ENCODE measurements at places on chromosomes 1 and 21. TPM values are rescaled to one million over a fixed set of nuclear protein-coding genes. Genes with fewer than 3 reads are reported as not detected.

DNA sequence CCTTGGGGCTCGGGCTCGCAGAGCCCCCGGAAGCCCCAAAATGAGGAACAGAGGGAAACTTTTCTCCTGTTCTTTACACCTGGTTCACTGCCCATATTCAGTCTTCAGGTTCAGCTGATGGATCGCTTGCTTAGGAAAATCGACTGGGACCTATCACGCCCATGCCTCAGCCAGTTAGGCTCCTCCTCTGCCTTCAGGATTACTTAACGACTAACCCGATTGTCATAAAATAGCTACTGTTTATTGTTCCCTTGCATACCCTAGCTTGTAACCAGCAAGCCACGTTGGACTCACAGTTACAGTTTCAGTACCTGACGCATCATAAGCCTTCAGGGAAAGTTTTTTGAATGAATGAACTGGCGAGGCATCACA is 692 bp downstream of the TARDBP start:
- no peak for DNase-seq

DNA sequence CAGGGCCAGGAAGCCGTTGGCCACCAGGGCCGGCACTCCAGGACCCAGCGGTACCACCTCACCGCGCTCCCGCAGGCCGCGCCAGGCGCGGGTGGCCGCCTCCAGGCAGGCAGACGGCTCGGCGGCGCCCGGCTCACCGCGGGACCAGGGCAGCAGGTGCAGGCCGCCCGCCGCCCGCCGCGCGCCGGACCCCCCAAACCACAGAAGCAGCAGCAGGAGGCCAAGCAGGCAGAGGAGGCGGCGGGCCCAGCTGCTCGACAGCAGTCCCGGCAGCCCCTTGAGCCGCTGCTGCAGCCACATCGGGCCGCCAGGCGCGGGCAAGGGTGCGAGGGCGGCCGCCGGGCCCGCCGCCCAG is 312 bp downstream of the KIAA2013 start:
- DNase-seq: no peak

DNA sequence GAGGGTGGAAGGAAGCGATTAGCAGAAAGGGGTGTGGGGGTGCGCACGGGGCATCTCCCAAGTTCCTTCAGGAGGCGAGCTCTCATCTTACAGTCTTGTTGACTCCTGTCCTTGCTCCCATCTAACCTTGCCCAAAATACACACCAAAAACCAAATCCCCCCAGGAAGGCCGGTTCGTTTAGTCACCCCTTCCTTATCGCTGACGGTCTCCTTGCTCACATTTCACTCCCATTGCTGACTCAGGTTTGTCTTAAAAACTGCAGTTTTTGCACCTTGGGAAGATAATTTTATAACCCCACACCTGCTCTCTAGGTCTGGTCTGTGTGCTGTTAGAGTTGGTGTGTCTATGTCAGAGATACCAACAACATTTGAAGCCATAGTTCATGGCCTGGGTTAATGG is 68.1 kb upstream of the F3 start:
- DNase-seq: no peak

GRCh38 chr1:46001081-46001785 is 131.2 kb downstream of the PIK3R3 start:
- peak; percentile 33 for DNase-seq

- DNase-seq: peak; percentile 93
Observed at GRCh38 chr1:26145041-26145959, 13.6 kb upstream of the FAM110D start.

DNA sequence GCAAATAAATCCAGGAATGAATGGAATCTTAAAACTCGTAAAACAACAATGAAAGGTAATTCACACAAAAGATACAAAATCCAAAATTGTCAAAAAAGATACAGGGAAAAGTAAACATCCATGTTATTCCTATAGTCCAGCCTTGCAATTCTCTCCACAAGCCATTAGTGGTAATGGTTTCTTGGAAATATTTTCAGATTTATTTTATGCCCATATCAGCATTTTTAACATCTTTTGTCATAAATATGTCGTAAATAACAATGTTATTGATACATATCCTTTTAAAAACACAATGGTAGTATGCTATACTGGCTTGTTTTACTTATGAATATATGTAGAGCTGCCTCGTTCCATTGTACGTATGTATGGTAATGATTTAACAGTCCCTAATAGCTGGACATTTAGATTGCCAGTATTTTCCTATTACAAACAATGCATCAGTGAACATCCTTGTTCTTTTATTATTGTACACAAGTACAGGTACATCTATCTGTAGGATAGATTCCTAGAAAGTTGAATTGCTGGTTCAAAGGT is 30.6 kb downstream of the DNTTIP2 start:
- DNase-seq: no peak

- DNase-seq: no peak
Observed at GRCh38 chr21:45942755-45943629, 38.6 kb upstream of the COL6A1 start.

Gene AGMAT
- total RNA-seq: 4.4 TPM

Gene DPYD
- 9.2 TPM for total RNA-seq
